NCI-H524 (cell line): ENCODE measurements at places on chromosomes 6 and 20.

DNA sequence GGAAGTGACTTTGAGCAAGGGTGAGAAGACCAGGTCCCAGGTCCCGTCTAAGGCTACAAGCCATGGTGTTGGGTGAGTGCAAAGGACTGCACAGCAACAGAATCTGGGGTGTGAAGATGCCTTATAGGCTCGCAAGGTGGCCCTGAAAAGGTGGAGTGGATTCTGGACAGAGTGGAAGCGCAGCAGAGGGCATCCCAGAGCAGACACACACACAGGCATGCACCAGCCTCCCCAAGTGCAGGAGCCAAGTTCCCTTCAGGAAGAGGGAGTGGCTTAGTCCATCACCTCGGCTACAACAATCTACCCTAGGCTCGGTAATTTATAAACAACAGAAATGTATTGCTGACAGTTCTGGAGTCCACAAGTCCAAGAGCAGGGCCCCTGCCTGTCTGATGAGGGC is 180.1 kb upstream of the PDE10A start:
- no peak for DNase-seq

- DNase-seq = no peak
Measured at GRCh38 chr6:42201382-42201781, 6.6 kb upstream of the GUCA1B start.

- DNase-seq = no peak
Measured at GRCh38 chr6:169391473-169392071, 137.9 kb upstream of the THBS2 start.

- no peak for DNase-seq
Measured at GRCh38 chr6:150025201-150025917, at the start of gene RAET1L. TSS of gene RAET1L (minus strand) at chr6:150025532. CDS start at chr6:150025471, 61 bp downstream.

- no peak for DNase-seq
Measured at GRCh38 chr6:140041571-140042332, 667.3 kb upstream of the CITED2 start.

DNA sequence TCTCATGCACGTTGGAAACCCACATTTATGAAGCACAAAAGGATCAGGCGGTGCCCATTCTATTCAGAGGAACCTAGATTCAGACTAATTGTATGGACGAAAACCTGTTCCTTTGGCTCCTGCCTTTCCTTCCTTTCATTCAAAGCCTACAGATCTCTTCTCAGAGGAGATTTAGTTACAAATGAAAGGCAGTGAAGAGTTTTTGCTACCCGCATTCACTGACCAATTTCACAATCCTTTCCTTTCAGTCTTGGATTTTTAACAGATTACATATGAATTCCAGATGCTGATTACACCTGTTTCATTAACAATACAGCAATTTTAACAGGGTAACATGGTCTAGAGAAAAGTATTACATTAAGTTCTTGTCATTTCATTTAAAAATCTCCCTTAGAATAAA is 32.0 kb downstream of the TMEM242 start:
- DNase-seq = no peak

DNA sequence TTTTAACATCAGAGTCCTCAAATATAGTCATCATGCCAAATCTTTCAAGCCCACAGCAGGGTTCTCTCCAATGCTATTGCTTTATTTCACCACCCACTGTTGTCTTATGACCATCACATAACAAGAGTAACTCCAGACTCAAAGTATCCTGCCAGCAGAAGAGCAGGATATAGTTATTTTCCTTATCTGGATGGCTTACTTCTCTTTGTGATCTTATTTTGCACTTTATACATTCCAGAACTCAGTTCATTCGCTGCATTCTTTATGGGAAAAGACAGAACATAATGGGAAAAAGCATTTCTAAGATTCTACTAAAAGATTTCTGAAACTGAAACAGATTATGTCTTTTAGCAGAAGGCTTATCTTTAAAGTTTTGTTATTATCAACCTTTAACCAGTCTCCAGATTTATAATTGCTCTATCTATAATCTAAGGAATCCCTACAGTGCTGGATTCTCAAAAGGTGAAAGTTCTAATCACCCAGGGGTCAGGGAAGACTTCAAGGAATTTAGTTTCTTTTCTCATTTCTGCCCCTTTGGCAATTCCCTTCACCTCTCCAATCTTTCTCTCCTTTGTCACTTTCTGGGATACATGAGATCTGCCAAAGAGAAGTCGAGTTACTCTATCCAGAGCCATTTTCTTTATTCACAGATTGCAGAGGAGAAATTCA is 190.4 kb downstream of the TPBG start:
- DNase-seq = no peak

DNA sequence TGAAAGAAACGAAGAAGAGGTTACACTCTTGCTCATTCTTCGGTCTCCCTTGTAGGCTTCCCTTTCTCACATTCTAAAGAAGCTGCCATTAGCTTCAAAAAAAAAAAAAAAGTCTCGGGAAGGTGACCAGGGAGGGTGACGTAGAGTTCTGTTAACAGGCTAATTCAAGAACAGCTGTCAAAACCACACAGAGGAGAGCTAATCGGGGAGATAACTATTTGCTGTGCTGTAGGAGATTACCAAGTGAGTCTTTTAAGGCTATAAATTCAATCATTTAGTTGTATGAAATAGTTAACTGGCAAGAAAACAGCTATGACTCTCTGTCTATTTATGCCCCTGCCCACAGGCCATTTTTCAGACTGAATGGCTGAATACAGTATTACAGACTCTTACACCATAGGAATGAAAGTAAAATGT is 256.8 kb downstream of the SYNE1 start:
- peak; percentile 86 for DNase-seq

- peak; percentile 20 for DNase-seq
Measured at GRCh38 chr6:107237992-107238660, 122.8 kb upstream of the BEND3 start.

DNA sequence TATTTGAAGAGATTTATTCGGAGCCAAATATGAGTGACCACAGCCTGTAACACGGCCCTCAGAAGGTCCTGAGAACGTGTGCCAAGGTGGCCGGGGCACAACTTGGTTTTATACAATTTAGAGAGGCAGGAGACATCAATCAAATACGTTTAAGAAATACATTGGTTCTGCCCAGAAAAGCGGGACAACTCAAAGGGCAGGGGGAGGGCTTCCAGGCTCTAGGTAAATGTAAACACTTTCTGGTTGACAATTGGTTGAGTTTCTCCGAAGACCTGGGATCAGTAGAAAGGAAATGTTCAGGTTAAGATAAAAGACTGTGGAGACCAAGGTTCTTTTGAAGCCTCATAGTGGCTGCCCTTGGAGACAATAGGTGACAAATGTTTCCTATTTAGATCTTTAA is 18.9 kb upstream of the KIF25 start:
- no peak for DNase-seq

DNA sequence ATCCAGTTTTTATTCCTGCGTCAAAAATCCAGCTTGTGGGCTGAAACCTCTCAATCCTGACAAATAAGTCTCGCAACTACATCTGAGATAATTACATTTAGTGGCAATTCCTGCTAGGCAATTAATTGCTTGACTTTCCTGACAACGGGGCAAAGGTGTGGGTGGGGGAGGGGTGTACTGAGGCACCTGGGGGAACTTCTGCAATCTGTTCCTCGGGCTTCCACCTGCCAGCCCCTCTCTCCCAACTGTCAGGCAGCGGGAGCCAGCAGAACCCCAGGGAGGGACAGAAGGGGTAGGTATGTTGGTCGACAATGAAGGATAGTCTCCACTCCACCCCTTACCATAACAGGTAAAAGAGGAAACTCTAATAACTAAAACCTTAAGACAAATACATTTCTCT is 6.8 kb downstream of the C6orf52 start:
- DNase-seq = no peak

GRCh38 chr6:111842891-111843290 is 30.4 kb downstream of the FYN start:
- DNase-seq = no peak

DNA sequence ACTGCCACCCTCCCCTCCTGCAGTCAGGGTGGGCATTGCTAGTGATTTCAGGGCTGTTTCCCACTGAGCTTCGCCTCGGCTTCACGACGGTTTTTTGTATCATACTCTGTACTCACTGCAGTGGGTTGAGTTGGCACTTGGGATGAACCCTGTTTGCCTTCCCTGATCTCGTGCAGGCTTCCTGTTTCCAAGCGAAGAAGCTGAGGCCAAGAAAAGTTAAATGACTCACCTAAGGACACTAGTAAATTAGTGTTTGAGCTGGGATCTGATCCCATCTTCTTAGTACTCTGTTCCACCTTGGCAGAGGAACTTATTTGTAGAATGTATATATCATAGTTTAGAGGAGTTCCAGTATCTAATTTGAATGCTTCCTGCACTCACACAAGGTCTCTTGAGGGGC is 50.3 kb upstream of the VSTM2L start:
- no peak for DNase-seq

DNA sequence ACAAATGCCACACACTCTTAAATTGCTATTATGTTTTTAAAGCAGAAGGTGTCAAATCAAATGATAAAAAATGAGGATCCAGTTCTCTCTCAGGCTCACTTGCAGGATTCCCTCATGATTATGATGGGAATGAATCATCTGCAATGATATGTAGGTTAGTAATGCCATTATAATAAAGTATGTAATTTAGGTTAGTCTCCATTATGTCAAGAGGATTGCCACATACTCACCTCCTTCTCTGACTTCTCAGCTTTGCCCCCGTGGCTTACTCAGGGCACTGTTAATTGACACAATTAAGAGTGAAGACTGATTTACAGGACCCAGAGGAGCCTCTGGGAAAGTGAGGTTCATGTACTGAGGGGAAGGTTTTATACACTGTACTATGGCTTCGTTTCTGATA is 591.7 kb upstream of the NRSN1 start:
- DNase-seq = no peak

DNA sequence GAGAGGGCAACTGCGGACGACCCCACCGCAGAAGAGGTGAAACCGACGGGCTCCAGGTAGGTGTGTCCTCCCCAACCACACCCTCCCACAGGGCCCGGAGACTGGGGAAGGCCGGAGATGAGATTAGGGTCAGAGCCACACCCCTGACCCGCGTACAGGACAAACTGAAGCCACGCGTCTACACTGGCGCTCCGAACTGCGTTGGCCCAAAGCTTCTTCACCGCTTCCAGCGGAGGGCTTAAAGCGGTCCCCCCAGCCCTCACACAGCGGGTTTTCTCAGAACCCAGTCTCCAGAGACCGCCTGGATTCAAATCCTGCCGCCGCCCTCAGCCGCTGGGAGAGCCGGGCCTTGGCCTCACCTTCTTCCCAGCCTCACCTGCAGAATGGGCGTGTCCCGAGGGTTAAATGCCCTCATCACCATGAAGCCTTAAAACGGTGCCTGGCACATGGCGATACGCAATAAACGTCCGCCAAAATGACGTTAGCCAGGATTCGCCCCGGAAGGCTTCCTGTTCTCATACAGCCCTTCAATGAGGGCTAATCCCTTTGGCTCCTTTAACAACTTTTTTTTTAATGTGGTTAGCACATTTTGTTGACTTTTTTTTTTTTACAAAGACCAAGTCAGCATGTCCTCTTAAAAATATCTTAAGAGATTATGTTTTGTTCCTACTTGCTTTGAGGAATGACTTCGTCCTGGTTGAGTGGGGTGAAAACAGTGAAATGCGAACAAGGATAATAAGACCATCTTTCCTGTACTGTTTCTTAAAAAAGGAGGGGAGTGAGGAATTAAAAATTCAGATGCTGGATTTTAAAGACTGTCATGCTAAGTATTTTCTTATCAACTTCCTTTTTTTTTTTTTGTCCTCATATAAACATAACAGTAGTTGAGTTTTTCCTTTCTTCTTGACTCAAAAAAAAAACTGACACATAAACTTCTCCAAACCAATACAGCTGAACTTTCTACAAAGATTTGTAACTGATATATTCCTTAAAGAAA is 15.1 kb upstream of the ZNF217 start:
- DNase-seq = no peak

- DNase-seq = peak; percentile 47
Measured at GRCh38 chr6:13722880-13723279, 11.2 kb upstream of the RANBP9 start.

DNA sequence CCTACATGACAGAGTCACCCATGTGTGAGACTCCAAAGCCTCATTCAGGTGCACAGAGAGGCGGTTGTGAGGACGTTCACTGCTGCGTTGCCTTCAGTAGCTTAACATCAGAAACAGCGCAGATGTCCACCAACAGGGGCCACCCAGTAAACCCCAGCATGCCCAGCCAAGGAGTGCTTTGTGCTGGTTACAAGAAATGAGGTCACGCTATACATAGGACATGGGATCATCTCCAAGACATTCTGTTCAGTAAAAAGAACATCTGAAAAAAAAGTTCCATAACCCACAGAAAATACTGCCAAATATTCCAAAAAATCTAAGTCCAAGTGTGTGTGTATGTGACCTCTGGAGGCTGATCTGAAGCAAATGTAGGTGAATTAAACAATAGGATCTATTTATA is 16.0 kb downstream of the SLC52A3 start:
- no peak for DNase-seq

DNA sequence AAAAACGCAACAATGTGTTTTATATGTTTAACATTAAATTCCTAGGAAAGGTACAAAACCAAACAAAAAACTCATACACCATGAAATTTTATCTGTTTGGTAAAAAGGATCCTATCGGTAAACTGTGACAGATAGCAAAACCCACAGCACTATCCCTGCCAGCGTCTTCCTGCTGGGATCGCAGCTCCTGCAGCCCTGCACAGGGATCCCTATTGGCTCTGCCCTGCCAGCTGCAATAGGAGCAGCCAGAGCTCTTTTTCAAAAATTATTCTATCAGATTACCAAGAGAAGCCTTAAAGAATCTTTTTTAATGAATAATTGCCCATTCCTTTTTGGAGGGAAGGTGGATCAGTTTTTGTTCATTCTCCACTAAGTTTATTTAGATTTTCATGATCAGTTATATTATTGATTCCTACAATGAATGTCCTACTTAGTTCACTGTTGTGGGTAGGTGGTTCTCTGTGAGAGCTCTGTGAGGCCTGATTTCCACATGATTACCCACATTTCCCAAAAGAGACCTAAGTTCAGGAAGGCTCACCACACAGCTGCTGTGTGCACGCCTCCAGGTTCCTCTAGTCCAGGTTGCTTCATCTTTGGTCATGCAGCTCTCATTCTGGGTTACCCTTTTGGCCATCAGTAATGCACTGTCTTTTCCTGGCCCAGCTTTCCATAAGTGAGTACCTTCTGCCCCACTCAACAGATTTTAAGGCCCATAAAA is 293.8 kb downstream of the FRK start:
- no peak for DNase-seq

DNA sequence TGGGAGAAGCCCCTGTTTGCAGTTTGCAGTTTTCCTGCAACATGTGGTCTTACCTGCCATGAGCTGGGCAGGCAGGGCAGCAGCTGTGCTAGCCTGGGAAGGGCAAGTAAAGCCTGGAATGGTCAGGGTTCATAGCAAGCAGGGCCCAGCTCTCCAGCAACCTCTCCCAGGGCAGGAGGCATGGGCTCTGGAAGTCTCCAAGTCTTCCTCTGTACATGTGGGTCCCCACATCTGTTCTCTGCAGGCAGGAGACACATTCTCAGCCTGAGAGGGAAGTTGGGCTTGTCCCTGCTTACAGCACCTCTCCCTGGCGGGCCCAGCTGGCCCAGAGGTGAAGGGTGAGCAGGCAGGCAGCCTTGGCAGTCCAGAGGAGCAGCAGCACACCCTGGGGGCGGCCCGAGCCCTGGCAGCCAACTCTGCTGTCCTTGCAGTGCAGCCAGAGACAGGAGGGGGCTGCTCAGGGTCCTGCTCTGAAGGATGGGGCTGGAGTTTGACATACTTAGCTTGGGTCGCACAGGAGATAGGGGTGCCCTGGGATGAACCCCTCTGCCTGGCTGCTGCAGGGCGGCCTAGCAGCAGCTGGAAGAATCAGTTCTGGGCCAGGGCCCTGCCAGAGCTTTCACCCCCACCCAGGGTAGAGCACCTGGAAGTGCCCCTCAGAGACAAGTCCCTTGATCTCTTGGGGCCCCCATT is 176.0 kb downstream of the MRPL14 start:
- DNase-seq = peak; percentile 31

- DNase-seq = no peak
Measured at GRCh38 chr20:52652271-52652670, 319.9 kb upstream of the TSHZ2 start.
